Fibroblast of villous mesenchyme (primary cell): ENCODE measurements at places on chromosomes 1 and 21.
A peak's percentile ranks its signal among the peaks of the same experiment; 100 is the strongest.

- no peak for DNase-seq
Observed at GRCh38 chr1:58886611-58887010, 102.8 kb upstream of the JUN start.

DNA sequence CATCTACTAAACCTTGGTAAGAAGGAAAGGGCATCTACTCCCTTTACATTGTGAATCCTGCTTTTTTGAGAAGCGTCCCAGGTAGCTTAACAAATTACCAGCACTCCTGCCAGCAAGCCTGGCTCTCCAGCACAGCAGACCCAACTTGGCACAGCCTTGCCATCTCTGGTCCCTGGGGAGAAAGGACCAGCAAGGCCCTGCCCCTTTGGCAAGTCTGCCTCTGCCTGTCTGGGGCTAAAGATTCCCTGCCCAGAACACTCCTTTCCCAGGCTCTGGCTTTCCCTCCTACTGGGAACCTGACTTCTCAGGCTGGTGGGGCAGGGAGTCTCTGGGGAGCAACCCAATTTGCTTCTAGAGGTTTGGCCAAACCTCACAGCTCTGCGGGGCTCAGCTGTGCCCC is 68.5 kb downstream of the ATP2B4 start:
- DNase-seq: no peak

DNA sequence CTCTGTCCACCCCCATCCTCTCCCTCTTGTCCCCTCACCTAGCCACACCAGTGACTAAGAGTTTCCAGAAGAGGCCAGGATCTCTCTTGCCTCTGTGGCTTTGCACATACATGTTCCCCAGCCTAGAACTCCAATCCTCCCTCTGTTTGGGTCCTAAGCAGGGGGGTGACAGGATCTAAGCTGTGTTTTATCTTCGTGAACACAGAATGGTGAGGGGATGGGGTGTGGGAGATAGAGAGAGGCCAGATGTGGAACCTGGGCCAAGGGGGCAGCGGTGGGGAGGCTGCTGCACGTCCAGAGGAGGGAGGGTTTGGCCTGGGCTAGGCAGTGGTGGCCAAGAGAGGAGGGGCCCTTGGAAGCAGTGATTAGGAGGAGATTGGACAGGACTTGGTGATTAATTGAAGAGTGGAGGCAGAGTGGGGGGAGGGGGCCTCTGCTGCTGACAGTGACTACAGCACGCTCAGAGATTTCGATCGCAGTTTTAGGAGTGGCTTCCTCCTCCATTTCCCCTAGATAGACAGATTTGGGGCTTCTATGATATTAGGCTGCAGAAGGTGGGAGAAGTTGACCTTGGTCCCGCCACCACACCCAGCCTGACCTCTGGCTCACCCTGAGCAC is 17.1 kb upstream of the ADGRB2 start:
- no peak for DNase-seq

DNA sequence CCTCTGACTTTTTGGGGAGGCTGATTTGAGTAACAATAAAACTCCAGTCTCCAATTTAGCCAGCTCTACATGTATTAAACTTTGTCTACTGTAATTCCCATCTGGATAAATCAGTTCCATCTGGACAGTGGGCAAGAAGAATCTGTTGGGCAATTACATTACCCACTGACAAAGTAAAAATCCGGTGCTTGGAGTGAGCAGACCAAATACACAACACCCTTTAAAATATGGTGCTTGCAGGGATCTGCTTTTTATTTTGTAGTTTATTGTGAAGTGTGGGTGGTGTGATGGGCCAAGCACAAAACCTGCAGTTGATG is 8.9 kb upstream of the CD55 start:
- peak; percentile 53 for DNase-seq

DNA sequence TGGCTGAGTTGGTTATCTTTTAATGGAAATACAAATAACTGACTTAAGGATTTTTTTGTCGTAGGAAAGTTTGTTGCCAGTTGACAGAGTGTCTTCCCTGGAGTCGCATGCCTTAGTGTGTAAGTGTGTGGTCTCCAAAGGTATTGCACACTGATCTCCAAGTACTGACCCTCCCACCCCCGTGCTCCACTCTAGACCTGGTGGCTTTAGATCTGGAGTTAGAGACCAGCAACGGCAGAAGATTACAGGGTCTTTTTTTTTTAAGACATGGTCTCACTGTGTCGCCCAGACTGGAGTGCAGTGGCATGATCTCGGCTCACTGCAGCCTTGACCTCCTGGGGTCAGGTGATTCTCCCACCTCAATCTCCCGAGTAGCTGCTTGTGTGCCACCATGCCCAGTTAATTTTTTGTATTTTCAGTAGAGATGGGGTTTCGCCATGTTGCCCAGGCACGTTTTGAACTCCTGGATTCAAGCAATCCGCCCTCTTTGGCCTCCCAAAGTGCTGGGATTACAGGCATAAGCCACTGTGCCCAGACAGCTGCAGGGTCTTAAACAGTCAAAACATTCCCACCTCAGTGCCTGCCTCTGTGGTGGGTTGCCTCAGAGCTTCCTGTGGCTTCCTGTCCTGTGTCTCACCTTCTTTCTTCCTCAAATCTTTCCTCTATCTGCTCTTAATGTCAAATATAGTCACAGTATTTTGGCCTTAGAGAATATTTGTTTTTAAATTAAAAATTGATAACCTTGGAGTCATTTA is 6.9 kb downstream of the TRAPPC10 start:
- peak; percentile 22 for DNase-seq

GRCh38 chr1:66495495-66495894 is 38.5 kb upstream of the SGIP1 start:
- DNase-seq: peak; percentile 19

DNA sequence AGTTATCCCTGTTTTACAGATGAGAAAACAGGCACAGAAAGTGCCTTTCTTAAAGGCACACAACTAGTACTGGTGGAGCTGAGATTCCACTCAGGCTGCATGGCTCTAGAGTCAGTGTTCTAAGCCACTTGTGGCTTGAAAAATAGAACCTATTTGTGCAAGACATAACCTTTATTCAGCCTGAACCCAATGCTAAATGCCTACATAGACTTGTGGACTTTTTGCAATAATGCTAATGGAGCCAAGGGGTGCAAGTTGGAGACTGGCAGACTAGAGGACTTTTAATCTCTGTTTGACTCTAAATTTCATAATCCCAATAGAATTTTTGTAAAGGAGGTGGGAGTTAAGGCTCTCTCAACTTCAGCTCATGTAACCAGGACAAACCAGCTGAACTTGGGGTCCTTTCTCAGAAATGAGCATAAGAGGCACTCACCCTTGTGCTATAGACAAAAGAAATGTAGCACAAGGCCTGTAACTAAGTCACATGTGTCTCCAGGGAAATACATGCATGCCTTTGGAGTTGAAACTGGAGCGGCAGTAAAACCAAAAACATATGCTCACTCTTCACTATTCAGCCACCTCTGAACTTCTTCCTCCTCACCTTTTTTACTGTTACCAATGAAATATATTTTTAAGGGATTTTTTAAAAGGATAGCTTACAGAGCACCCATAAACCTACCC is 43.0 kb upstream of the AK4 start:
- no peak for DNase-seq

DNA sequence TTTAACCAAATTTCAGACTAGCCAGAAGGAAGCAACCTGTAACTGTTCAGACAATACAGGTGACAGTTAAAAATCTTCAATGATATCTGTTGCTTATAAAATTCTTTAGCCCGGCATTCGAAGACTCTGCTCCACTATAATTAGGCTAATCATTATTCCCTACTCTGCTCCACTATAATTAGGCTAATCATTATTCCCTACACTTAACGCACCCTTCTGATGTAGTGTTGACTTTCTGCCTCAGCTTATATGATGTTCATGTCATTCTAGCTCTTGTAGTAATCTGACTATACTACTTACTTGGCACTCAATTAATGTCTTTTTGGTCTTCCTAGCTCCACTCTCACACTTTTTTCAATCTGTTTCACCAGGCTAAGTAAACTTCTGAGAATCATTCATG is 13.3 kb downstream of the TESK2 start:
- no peak for DNase-seq

DNA sequence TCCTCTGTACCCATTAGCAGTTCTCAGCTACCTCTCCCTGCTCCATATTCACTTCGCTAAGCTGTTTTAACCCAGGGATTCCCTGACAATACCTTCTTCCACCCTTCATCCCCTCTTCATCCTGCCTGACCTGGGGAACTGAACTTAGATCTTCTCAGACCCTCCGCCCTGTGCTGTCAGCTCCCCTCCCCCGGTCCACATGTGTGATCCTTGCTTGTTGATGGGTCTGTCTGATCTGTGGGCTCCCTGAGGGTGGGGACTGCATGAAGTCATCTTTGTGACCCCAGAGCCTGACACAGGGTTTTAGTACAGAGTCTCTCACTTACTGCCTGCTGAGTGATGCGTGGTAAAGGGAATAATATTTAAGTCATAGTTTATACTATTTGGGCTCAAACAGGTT is 11.8 kb downstream of the CHAF1B start:
- DNase-seq: no peak

DNA sequence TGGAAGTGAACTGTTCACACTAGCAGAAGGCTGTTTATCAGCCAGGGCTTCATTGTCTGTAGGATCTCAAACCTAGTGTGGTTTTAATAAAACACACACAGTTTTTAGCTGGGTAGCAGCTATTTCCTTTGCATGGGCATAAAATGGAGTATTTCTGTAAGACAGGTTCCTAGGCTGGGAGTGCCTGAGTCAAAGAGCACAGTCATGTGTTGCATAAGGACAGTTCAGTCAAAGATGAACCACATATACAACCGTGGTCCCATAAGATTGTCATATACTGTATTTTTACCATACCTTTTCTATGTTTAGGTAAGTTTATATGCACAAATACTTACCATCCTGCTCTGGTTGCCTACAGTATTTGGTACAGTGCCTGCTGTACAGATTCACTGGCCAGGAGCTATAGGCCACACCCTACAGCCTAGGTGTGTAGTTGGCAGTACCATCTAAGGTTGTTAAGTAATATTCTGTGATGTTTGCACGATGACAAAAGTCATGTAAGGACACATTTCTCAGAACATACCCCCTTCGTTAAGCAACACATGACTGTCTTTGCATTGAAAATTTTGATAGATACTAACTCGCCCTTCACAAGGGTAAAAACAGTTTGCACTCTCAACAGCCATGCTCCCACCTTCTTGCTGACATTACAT is 17.2 kb downstream of the LGALS8 start:
- DNase-seq: no peak

DNA sequence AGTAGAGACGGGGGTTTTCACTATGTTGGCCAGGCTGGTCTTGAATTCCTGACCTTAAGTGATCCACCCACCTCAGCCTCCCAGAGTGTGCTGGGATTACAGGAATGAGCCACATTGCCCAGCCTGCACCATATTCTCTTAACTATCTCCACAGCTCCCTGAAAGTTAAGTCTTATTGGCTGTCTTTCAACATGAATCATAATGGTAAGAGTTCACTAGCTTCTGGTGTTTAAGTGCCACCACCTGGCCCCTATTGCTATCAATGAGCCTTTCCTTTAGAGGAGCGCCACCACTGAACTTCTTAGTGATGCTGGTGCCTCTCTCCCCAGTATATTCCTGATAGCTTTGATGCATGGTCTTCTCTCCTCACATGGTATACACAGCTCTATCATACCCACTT is 15.7 kb downstream of the ZFYVE9 start:
- no peak for DNase-seq

DNA sequence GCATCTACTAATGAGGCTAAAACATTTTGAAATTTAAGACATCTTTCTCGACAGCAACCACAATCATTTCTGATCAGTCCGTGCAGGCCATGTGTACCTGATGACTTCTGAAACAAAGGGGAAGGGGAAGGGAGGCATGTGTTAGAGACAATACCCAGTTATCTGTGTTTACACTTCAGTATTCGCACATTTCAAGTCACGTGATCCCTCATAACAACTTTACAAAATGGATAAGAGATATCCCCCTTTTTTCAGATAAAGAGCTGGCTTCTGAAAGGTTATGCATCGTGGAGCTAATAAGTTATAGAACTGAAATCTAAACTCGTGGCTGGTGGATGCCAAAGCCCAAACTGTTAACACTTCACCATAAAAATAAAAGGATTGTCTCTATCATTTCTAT is 175.7 kb downstream of the CHRM3 start:
- DNase-seq: no peak

DNA sequence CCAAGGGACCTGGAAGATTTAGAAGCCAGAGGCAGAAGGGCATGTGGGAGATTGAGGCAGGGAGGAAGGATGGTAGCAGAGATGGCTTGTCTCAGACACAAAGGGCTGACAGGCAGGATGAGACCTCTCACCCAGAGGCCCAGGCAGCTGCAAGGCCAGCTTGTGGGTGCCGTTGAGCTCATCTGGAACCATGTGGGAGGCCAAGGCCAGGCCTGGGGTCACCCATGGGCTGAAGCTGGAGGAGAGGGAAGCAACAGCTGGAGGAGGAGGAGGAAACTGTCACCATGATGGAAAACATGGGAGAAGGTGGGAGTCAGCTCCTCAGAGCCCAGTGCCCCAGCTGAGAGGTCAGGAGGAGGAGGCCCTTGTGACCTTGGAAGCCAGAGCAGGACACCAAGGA is 6.4 kb downstream of the CRABP2 start:
- no peak for DNase-seq

DNA sequence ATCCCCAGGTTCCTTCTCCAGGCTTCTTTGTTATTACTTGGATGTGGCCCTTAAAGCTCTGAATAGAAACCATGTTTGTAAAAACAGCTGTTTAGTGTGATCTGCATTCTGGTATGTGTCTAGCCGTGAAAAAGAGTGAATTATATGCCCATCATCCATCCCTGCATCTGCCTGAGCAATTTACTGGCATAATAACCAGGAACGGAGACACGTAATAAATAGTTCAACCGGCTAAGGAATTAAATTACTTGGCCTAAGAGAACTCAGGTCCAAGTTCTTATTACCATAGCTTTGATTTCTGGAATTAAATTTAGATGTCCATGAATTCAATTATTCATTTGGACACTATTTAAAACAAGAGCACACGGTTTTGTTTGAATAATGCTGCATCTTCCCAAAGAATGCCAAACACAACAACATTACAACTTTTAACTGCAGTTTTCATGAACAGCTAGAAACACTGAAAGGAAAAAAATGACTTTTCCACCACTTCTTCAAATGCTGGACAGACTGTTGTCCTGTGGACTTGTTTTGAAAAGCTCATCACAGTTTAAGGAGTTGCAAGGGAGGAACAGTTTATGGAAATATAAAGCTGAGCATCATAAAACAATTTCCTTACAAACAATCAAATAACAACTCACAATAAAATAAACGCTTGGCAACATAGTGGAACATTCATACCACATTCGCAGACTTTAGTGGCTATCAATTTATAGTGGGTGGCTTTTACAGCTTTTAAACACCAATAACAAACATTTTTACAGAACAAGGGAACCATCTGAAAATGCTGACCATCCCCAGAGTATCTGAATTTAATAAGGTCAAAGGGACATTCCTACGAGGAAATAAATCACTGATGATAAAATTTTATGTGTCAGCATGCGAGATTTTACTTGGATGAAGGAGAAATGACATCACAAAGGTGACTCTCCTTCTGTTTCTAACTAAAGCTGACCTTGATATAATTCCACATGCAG is 144.7 kb downstream of the APP start:
- peak; percentile 46 for DNase-seq

- no peak for DNase-seq
Observed at GRCh38 chr21:41433566-41433965, 7.5 kb downstream of the MX1 start.
